ENCODE measurements at places on chromosomes 3 and 15.

DNA sequence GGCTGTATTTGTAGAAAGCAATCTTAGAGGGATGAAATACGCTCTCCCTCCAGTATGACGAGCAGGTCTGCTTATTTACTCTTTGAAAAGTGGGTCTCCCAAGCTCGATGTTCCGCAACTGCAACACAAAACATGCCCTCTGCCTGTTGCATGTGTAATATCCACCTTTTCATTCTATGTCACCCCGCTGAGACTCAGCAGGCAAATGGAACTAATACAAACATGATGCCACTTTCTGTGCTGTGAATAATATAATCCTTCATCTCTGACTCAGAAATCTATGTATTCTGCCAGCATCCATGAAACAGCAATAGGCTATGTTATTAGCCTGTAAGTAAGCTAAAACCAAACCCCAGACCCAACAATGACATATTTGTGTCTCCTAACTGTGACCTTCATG, 200.8 kb upstream of the TMCO5A start:
- DNase-seq: no peak

- no peak for DNase-seq
These were observed 77.8 kb downstream of the MESD start for GRCh38 chr15:80911821-80912220.

DNA sequence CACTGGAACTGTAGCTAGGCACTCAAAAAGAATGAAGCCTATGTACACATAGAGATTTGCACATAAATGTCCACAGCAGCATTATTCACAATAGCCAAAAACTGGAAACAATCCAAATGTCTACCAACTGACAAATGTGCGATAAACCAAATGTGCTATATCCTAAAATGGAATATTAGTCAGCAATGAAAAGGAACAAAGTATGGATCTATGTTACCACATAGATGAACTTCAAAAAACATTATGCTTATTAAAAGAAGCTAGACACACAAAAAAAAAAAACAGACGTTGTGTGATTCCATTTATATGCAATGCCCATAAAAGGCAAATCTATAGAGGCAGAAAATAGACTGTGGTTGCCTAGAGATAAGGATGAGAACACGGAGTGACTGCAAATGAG, 39.7 kb downstream of the SRGAP3 start:
- DNase-seq: no peak

DNA sequence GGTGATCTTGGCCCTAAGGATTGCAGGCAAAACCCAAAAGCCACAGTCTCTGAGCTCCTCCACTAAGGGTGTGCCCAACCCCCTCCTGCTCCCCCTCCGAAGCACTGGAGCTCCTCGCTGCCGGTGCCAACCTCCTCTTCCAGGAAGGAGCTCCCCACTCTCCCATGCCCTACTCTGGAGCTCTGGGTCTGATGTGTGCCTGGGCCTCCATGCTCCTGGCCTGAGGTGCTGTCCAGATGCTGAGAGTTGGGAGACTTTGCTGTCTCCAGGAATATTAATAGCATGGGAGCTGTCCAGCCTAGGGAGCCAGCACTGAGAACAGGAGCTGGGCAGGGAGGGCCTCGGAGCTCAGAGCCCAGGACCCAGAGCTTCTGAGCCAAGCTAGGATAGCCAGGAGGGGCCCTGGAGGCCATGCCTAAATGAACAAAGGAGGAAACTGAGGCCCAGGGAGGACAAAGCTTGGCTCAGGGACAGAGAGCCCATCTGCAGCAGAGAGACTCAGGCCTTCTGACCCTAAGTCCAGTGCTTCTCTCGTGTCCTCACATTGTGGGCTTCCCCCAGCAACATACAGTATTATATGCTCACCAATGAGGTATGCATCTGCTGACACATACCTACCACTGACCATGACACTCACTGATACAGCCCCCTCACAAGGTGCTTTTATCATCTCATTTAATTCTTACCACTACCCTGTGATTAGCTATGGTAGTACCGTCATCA, 36.9 kb upstream of the HERC1 start:
- no peak for DNase-seq

DNA sequence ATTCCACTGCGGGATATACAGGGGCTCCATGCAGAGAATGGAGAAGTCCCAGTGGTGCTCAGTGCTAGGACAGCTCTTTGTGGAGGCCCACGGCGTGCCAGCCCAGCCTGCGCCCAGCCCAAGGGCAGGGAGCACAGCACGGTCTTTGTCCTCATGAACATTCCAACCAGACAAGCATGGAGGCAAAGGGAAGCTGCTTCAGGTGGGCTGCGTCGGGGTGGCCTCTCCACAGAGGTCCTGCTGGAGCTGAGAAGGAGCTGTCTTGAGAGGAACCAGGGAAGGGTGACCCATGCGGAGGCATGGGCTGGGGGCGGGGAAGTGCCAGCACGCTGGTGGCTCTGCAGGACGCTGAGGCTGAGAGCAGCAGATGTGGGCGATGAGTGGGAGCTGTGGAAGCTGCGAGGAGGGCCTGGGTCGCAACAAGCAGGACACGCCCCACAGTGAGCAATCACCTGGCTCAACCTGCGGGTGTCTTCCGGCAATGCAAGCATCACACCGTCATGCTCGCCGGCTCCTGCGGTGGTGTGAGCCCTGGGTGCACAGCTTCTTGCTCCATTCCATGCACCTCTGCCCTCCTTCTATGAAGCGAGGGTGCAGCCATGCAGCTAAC, 14.0 kb upstream of the KLF15 start:
- no peak for DNase-seq
